ENCODE measurements at places on chromosomes 4 and X. TPM values are rescaled to one million over a fixed set of nuclear protein-coding genes. Genes with fewer than 3 reads are reported as not detected.

DNA sequence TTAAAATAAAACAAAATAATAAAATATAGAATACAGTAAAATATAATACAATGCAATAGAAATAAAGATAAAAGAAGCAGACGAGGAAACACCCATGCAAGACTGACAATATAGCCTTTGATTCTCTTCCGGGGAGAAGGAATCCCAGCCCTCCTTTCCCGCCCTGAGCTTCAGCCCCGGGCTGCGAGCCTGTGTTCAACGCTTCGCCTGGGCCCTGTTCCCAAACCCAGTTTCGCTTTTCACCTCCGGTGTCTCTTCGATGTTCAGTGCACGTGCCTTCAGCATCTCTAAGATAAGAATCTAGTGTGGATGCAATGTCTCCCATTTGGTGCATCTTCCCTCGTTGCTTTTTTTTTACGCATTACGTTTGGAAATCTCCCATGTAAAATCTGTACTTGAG, 38.4 kb upstream of the ARSD start:
- no peak for DNase-seq

GRCh38 chr4:25861280-25861950, 1.4 kb downstream of the SEL1L3 start:
- DNase-seq, result no peak

- DNase-seq, result no peak
Measured at GRCh38 chr4:77172336-77172735, 15.3 kb downstream of the CCNG2 start.

DNA sequence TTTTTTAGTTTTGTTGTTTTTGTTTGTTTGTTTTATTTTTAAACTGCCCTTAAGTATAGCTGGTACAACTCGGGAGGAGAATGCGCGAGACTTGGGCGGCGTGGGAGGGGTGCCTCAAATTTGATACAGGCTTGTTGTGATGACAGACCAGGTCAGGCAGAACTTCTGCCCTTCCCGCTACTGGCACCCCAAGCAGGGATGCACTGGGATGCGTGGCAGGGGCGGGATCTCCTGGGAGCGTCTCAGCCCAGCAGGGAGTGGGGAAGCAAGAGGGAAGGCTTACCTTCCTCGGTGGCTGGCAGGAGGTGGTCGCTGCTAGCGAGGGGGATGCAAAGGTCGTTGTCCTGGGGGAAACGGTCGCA, 851 bp downstream of the SFRP2 start:
- no peak for DNase-seq

ETDB gene
- not detected for total RNA-seq

- no peak for DNase-seq
Measured at GRCh38 chr4:10013722-10014121, 7.6 kb downstream of the SLC2A9 start.

DNA sequence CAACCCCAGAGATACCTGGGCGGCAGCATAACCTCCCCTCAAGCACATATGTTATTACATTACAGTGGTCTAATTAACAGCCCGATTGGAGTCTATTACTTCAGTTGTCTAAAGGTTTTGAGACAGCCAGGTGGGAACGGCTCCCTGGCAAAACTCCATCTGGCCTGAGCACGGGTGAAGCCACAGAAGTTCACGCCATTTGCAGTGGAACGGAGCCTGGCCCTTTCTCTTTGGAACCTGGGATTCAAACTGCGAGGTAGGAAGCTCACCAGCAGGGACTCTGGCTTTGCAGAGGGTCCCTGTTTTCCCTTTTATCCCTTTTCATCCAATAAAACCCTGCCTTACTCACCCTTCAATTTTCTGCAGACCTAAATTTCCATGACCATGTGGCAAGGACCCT, 45.9 kb upstream of the NEIL3 start:
- DNase-seq, result no peak

FAM184B gene
- 0.03 TPM for total RNA-seq
